ENCODE measurements at places on chromosomes 6 and 20.
A peak's percentile ranks its signal among the peaks of the same experiment; 100 is the strongest.

GRCh38 chr20:63151554-63152321, 64.2 kb downstream of the YTHDF1 start:
- DNase-seq = no peak

DNA sequence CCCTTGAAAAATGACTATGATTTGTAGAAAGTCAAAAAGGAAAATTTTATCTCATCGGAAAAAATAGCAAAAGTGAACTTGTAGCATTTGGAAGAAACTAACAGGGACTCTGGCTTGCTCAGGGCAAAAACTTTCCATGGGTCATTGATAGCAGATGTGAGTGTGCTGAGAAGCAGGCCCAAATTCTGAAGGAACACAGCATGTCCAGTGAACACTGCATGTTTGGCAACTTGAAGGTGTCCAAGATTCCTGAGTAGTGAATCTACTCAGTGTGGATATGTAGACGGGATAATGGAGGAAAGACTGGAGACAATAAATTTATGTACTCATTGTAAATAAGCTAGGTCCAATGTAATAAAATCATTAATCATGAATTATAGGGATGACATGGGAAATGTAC, 8.2 kb downstream of the SLC17A2 start:
- no peak for DNase-seq

- no peak for DNase-seq
These were observed 113.4 kb upstream of the CEP85L start for GRCh38 chr6:118764766-118765165.

GRCh38 chr6:16006681-16007080, 122.2 kb upstream of the MYLIP start:
- no peak for DNase-seq

GRCh38 chr20:14622796-14623195, 285.4 kb upstream of the FLRT3 start:
- DNase-seq = no peak

- DNase-seq = no peak
These were observed 229.1 kb downstream of the CBLN4 start for GRCh38 chr20:55776176-55776575.

DNA sequence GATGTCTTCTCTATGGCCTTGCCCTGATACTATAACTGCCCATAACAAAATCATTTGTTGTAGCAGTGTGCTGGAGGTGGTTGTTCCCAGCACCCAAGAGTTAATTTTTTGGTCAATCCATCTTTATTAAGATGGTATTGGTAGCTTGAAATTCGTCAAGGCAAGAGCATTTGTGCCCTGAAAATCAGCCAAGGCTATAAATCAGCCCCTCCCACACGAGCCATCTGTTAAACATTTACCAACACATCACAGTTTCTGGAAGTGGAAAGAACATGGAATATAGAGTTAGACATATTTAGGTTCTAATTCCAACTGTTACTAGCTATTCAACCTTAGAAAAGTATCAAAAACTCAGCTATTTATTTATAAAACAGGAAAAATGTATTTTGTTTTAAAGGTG, 888.4 kb upstream of the GJE1 start:
- DNase-seq = no peak

- no peak for DNase-seq
These were observed 139.9 kb upstream of the PRND start for GRCh38 chr20:4581838-4582237.

DNA sequence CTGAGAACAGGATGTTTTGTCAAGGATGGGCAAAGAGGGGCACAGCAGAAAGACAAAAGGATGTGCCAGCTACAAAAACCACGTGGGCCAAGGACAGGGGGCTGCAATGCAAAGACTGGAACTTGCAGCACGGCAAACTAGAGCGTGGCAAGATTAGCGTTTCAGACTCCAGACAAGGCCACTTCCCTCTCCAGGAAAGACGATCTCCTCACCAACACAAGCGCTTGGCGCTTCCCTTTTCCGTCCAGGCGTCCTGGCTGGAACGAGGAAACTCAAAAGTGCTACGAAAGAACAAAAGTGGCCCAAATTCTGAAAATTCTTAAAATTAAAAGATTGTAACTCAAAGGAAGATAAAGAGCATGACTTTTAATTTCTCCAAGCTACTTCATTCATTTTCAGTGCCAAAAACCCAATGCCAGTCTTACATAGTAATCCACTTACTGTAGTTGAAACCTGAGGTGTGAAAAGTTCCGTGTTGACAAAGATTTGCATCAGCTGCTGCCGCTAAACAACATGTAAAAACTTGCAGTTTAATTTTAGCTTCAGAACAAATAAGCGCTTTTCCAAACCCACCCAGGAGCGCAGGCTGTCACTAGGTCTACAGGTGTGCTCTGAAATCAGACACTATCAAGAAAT, 207.1 kb upstream of the RREB1 start:
- no peak for DNase-seq

DNA sequence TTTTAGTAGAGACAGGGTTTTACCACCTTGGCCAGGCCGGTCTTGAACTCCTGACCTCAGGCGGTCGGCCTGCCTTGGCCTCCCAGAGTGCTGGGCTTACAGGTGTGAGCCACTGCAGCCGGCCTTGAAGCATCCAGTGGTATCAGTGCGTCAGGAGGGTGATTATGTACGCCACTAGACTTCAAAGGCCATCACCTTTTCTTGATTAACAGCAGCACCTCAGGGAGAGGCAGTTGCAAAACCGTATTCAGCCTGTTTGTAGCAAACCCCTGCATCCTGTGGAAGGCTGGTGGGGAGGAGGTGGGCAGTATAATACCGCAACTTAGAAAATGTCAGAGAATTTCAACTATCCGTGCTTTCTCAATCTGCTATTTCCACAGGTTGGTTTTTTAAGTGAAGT, 27.3 kb upstream of the SHLD1 start:
- no peak for DNase-seq

- no peak for DNase-seq
These were observed 164.0 kb upstream of the RUNX2 start for GRCh38 chr6:45163952-45164766.

DNA sequence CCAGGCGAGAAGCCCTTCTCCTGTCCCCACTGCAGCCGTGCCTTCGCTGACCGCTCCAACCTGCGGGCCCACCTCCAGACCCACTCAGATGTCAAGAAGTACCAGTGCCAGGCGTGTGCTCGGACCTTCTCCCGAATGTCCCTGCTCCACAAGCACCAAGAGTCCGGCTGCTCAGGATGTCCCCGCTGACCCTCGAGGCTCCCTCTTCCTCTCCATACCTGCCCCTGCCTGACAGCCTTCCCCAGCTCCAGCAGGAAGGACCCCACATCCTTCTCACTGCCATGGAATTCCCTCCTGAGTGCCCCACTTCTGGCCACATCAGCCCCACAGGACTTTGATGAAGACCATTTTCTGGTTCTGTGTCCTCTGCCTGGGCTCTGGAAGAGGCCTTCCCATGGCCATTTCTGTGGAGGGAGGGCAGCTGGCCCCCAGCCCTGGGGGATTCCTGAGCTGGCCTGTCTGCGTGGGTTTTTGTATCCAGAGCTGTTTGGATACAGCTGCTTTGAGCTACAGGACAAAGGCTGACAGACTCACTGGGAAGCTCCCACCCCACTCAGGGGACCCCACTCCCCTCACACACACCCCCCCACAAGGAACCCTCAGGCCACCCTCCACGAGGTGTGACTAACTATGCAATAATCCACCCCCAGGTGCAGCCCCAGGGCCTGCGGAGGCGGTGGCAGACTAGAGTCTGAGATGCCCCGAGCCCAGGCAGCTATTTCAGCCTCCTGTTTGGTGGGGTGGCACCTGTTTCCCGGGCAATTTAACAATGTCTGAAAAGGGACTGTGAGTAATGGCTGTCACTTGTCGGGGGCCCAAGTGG, 5.3 kb downstream of the SNAI1 start:
- no peak for DNase-seq

GRCh38 chr6:149888093-149888492, 9.8 kb downstream of the RAET1E start:
- no peak for DNase-seq

DNA sequence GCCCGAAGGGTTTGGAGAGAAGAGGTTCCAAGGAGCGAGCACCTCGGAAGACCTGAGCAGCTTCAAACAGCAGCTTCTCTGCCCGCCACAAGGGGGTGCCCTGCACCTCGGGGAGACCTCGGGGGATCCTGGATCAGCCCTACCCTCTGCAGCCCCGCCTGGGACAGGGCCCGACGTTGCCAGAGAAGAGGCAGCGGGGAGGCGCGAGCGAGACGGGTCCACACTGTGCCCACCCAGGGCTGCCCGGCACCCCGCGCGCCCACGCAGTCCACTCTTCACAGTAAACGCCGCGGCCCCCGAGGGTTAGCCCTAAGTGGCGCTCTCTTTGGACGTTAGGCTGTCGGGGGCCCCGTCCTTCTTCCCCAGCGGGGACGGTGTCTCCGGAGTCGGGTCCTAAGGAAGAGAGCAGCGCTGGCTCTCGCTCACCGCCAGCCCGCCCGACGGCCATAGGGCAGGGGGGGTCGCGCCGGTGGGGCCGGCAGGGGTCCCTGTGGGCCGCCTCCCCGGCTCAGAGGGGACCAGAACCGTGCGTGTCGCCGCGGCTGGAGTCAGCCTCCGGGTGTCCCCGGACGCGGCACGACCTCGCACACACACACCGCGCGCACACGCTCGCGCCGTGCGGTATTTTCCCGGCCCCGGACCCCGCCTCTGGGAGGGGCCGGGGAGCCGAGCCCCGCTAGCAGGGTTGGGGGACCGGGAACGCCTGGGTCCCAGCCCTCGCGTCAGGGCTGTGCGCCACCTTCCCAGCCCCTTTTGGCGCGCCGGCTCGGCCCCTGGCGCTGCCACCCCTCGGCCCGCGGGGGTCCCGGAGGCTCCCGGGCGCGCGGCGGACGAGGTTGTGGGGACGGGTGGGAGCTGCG, 929 bp downstream of the CDH22 start:
- DNase-seq = peak; percentile 98

- DNase-seq = no peak
These were observed 35.8 kb upstream of the ANKRD60 start for GRCh38 chr20:58264271-58264670.

DNA sequence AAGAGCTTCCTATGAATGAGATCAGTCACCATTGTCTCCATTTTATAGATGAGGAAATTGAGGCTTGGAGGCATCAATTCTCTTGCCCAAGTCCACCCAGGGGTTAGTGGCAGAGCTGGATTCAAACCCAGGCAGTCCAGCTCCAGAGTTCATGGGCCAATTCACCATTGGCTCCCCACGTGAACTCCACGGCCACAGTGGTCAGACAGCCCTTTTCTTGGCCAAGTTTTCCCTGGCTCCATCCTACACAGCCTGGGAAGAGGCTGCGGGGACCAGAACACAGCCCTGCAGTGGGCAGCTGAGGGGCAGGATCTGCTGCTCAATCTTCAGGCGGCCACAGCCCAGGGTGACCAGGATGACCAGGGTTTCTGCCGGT, 20.5 kb downstream of the TGM2 start:
- DNase-seq = no peak

- DNase-seq = peak; percentile 68
These were observed 13.6 kb upstream of the WFDC8 start for GRCh38 chr20:45592574-45593189.

All from HTR-8/SVneo (cell line).